Activated CD4-positive, alpha-beta T cell treated with anti-CD3 and anti-CD28 coated beads, Interleukin-2, Interleukin-4, amounts not matched to agents 100 ng/mL and 50 ng/mL, durations not matched to agents 16 hours and 8 hours (primary cell): ENCODE measurements at places on chromosomes 5 and 9.

- DNase-seq = no peak
Measured at GRCh38 chr5:136191304-136192014, 1.5 kb downstream of the SMIM32 start.

DNA sequence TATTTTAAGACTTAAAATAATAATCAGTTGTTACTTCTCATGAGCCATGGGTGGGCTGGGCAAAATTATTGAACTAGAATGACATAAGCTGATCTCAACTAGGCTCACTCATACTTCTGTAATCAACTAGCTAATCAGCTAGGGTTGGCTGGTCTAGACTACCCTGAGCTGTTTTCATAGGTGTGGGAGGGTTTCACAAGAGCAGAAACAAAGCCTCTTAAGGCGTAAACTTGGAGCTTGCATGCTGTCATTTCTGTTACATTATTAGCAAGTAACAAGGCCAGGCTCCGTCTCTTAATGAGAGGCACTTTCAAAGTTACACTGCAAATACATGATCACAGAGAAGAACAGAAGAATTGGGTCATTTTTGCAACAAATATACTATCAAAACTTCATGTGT lies 57.2 kb upstream of the GHR start:
- DNase-seq = no peak

GRCh38 chr9:127210851-127211730 lies 53.5 kb upstream of the GARNL3 start:
- DNase-seq = no peak

DNA sequence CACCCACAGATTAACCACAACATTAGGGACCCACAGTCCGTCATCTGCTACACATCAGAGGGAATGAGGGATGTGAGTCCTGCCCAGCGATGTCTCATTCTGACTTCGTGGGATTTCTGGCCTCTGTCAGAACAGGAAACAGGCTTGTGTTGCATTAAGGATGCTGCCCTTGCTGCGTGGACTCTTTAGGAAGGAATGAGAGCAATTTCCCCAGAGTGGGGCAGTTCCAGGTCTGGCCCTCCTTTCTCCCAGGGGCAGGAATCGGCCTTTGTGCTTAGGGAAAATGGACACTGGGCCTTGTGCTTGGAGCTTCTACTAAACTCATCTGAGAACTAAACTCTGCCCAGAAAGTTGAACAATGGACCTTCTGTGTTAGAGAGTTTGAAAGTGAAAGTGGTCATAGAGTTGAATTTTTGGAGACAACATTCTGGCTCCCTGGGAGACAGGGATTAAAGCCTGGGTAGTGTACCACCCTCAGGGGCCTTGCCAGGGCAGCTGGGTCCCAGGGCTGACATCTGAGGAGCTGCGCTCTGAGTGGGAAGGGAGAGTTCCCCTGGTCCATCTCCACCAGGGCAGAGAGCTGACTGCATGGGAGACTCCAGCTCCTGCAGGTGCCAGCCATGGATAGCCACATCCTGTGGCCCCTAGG lies 37.8 kb upstream of the S1PR3 start:
- DNase-seq = no peak

- DNase-seq = no peak
Measured at GRCh38 chr9:88641456-88642240, 106.7 kb downstream of the NXNL2 start.

- DNase-seq = no peak
Measured at GRCh38 chr5:72009280-72009679, 98.0 kb upstream of the MAP1B start.

GRCh38 chr9:133115604-133116345 lies 5.3 kb downstream of the RALGDS start:
- DNase-seq = peak; percentile 89

GRCh38 chr9:12876872-12877271 lies 102.1 kb downstream of the LURAP1L start:
- no peak for DNase-seq

- no peak for DNase-seq
Measured at GRCh38 chr9:69086769-69087168, 51.2 kb downstream of the FXN start.

DNA sequence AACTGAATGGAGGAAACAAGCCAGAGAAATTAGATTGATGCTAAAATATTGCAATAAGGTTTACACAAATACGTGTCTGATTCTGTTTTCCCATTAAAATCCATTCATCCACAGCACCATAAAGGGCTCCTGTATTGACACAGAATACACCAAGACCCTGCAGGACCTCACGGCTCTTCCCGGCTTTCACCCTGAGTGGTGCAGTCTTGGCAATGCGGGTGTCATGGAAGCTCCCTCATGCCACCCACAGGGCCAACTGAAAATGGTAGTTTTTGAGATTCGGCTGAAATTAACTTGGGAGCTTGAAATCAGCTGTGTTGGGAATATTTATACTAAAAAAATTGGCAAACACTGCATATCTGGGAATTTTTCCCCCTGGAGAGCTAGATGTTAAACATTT lies 17.3 kb upstream of the EXOC3 start:
- DNase-seq = no peak

GRCh38 chr9:15525958-15526357 lies 15.2 kb upstream of the PSIP1 start:
- DNase-seq = no peak

- DNase-seq = no peak
Measured at GRCh38 chr5:90962481-90962880, 403.9 kb downstream of the ADGRV1 start.

- no peak for DNase-seq
Measured at GRCh38 chr5:68240202-68240601, 24.6 kb downstream of the PIK3R1 start.

DNA sequence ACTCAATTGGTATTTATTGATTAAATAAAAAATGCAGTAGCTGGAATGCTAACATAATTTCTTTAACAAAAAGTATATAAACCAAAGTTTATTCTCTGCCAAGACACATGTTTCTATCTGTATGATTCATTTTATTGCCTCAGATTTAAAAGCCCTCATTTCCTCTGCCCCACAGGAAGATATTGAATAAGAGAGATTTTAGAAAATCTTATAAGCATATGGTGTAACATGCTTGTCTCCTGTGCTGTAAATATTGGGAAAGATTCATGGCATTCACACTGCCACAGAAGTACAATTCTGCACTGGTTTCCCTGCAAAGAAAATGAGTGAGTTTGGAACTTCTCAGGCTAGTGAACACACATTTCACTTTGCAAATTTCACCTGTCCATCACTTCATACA lies 134.9 kb upstream of the FBXL7 start:
- no peak for DNase-seq

- DNase-seq = no peak
Measured at GRCh38 chr9:3473405-3473804, 52.4 kb downstream of the RFX3 start.

GRCh38 chr9:15305470-15305869 lies 1.5 kb downstream of the TTC39B start:
- no peak for DNase-seq
